ENCODE measurements at places on chromosomes 12 and 14. TPM values are rescaled to one million over a fixed set of nuclear protein-coding genes. Genes with fewer than 3 reads are reported as not detected.

SRRM4 gene
- polyA plus RNA-seq: not detected

IL26 gene
- polyA plus RNA-seq: not detected

GUCY2C gene
- 0.09 TPM for polyA plus RNA-seq

IRAK3 gene
- polyA plus RNA-seq: not detected

EFS gene
- not detected for polyA plus RNA-seq

C12orf60 gene
- polyA plus RNA-seq: 0.69 TPM

CCDC196 gene
- not detected for polyA plus RNA-seq

CORO1C gene
- polyA plus RNA-seq: 131 TPM

EML5 gene
- not detected for polyA plus RNA-seq

TAS2R20 gene
- 0.54 TPM for polyA plus RNA-seq

NDUFA9 gene
- polyA plus RNA-seq: 70.7 TPM

SMIM41 gene
- polyA plus RNA-seq: 0.07 TPM

PLEKHG3 gene
- 7.2 TPM for polyA plus RNA-seq

GRCh38 chr14:21408147-21408546 lies 24.3 kb upstream of the SUPT16H start:
- DNase-seq: no peak

DNA sequence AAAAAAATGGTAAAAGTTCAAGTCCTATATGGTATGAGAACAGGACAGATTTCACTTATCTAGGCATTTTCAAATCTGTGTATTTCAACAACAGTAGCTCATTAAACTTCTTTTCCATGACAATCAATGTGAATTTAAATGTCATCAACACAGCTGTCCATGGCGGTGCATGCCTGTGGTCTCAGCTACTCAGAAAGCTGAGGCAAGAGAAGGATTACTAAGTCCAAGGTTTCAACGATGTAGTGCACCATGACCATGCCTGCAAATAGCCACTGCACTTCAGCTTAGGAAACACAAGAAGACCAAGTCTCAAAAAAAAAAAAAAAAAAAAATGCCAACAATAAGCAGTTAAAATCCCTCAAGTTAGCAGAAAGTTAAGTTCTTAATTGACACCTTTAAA lies 214.6 kb downstream of the C12orf50 start:
- no peak for DNase-seq

DNA sequence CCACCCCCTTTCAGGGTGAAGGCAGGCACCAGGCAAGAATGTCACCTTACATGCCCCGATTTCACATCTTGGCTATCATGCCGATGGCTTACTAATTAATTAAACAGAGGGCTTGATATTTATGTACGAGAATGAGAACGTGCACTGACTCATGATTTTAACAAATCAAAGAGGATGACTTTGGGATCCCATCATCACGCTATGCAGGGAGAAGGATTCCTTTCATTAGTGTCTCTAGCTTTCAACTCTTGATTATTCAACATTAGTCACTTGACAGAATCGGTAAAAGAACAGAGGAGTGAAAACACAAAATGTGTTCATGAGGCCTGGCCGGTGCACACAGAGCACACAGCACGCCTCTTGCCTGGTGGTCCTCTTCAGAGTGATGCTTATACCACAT lies 80.6 kb downstream of the PRKAB1 start:
- no peak for DNase-seq

DNA sequence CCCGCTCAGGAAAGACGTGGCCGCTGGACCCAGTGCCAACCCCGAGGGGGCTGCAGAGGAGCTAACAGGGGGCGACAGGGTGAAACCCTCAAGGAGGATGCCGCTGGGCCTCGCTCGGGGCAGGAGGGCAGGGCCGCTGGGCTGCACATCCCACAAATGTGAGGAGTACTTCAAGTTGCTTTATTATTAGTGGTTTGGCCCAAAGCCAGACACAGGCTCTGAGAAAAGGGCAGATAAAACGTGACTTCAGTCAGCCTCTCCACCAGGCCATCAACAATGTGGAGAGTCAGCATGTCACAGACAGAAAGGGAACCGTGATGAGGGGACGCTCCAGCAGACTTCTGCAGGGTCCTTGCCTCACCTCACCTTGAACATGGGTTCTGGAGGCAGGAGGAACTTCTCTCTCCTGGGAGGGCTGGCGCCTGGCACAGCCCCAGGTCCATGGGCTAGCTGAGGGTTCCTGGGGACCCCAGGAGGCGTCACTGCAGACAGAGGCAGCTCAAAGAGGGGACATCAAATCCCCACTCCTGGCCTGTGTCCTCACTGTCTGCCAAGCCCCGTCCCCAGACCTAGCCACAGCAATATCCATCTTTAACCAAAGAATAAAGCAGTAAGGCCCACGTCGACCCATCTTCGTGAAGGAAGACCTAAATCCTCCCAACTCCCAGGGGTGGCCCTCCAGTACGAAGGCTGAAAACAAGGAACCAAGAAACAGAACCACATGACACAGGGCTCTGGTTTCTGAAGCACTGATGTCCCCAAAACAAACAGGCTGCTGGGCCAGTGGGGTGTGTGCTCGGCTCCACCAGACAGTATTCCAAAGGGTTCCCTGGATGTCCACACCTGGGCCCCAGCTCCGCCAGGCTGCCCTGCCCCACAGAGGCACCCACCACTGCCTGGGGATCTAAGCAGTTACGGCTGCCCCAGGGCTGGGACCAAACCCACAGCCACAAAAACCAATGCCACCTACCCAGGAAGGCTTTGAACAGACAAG lies 35.1 kb downstream of the CCDC85C start:
- DNase-seq: no peak

- DNase-seq: peak; percentile 63
Measured at GRCh38 chr12:116502989-116503496, 56.1 kb upstream of the MAP1LC3B2 start.

GRCh38 chr14:97033556-97034081 lies 236.4 kb downstream of the VRK1 start:
- DNase-seq: no peak

DNA sequence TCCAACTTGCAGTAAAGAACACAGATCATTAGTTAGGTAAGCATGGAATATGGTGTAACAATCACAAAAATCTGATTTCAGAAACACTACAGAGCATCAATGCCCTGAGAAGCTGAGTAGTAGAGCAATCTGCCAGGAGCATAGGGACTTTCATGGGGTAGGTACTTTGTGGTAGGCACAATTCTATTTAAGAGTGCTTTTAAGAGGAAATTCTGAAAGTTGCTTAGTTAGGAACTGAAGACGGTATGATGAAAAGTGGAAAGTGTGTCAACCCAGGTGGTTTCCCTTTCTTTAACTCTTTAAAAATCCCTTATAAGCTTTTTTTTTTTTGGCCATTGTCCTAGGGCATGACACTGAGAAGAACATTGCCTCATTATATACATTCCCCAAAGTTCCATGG lies 535.7 kb upstream of the FBXO33 start:
- DNase-seq: no peak

GRCh38 chr14:94244182-94244581 lies 48.9 kb downstream of the SERPINA10 start:
- DNase-seq: no peak

DNA sequence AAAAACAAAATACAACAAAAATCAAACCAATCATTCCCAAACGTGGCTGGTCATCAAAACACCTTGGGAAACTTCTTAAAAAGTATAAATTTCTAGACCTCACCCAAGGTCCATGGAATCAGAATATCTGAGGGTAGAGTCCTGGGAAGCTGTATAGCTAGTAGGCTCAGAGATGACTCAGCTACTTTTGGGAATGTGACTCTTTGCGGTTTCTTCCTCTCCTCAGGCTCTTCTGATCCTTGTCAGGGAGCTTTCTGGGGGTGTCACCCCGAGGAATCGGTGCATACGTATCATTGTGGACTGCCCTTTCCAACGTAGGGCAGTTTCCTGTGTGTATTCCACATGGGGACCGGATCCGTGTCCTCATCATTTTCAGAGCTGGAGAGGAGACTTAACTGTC lies 14.8 kb downstream of the JDP2 start:
- DNase-seq: no peak

DNA sequence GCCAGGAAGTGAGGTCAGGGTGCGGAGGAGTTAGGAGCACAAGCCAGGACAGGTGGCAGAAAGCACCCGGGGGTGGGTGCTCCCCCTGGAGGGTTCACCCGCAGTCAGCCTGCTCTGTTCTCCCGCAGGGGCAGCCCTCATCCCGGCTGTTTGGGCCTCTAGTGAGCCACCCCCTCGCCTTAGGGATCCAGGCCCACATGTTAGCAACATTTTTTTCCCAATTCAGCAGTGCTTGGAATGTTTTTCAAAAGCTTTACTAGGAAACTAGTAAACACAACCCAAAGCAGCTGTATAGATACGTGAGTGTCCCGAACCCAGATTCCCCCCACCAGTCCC lies 28.5 kb upstream of the NXPH4 start:
- DNase-seq: no peak

DNA sequence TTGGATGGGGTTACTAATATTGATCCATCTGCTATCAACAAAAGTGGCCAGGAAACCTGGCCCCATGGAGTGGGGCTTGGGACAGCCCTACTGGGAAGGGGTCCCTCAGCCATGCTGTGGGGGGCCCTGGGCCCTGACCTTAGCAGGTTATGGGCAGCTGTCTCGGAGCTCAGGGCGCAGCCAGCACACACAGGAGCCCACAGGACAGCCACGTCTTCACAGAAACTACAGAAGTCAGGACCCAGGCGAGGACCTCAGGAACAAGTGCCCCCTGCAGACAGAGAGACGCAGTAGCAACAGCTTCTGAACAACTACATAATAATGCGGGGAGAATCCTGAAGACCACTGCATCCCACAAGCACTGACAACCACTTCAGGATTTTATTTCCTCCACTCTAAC lies 11.9 kb upstream of the FKBP11 start:
- no peak for DNase-seq

- DNase-seq: no peak
Measured at GRCh38 chr12:55058776-55059175, 39.0 kb downstream of the NEUROD4 start.

- DNase-seq: no peak
Measured at GRCh38 chr12:129394177-129394825, 509.5 kb downstream of the TMEM132D start.

DNA sequence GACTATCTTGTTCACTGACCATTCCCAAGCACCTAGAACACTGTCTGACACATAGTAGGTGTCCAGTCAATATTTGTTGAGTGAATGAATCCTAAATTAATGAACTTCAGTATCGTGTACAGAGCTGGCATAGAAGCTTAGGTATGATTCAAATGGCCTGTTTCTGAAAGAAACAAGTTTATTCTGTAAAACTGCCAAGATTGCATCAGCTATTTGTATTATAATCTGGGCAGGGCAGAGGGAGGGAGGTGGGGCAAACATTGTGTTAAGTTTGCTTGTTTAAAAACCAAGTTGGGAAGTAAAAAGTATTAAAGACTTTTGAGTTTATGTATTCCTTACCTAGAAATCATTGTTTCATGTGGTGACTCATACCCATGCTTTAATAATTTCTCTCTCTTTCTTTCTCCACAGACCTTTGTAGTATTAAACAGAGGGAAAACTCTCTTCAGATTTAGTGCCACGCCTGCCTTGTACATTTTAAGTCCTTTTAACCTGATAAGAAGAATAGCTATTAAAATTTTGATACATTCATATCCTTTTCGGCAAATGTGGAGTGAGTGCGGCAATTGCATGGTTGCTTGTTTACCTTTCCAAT lies 92.8 kb downstream of the SCN8A start:
- DNase-seq: no peak

DNA sequence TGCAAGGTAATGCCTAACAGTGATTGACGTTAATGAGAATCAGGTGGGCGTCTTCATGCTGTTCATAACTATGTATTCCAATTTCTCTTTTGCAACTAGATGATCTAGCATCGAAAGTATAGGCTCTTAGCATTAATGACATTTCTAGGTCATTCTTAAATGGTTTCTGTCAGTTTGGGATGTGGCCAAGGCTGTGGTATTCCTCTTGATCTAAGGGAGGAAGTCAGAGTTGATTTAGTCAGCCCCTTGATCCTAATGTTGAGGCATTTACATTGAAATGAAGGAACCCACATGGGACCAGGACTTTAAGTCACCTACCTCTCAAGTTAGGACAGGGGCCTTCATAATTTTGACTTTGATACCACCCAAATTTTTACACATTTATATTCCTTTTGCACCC lies 448.1 kb downstream of the NPAS3 start:
- no peak for DNase-seq

DNA sequence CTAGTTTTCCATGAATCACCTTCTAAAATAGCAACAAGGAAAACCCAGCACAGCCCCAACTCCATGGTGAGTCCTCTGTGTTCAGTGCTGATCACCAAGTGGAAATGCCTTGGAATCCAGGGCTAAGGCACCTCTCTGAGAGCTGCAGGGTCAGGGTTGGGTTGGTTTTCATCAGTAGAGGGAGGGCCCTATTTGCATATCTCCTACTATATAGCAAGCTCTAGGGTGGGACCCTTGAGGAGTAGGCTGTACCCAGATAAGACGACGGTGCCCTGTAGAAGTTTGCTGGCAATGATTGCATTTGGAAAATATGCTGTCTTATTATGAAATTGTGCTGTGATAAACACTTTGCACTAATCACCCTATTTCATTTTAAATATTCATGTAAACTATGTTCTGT lies 1011.8 kb downstream of the TMEM121 start:
- DNase-seq: no peak

GRCh38 chr14:88095791-88096190 lies 90.9 kb downstream of the GPR65 start:
- no peak for DNase-seq

- DNase-seq: no peak
Measured at GRCh38 chr14:98951031-98951430, 321.0 kb downstream of the BCL11B start.

DNA sequence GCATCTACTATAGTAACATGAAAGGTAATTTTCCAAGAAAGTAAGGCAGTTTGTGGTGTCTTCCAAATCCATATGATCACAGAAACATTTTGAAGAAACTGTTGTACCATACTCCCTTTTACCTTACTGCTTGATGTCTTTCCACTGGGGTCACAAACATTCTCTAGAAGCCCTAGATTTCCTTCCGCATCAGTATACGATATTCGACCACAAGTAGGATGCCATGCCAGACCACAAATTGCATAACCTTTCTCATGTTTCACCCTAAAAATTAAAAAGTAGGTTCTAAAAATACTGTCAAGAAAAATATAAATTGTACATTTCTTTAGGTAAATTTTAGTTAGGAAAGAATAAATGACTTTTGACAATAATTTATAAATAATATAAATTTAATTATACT lies 26.5 kb downstream of the WDHD1 start:
- no peak for DNase-seq

GRCh38 chr12:113291586-113291985 lies 43.3 kb downstream of the SLC8B1 start:
- no peak for DNase-seq
